Skin of body (tissue), 3 donors: ENCODE measurements at places on chromosomes 1 and 21. TPM values are rescaled to one million over a fixed set of nuclear protein-coding genes. Genes with fewer than 3 reads are reported as not detected.

DNA sequence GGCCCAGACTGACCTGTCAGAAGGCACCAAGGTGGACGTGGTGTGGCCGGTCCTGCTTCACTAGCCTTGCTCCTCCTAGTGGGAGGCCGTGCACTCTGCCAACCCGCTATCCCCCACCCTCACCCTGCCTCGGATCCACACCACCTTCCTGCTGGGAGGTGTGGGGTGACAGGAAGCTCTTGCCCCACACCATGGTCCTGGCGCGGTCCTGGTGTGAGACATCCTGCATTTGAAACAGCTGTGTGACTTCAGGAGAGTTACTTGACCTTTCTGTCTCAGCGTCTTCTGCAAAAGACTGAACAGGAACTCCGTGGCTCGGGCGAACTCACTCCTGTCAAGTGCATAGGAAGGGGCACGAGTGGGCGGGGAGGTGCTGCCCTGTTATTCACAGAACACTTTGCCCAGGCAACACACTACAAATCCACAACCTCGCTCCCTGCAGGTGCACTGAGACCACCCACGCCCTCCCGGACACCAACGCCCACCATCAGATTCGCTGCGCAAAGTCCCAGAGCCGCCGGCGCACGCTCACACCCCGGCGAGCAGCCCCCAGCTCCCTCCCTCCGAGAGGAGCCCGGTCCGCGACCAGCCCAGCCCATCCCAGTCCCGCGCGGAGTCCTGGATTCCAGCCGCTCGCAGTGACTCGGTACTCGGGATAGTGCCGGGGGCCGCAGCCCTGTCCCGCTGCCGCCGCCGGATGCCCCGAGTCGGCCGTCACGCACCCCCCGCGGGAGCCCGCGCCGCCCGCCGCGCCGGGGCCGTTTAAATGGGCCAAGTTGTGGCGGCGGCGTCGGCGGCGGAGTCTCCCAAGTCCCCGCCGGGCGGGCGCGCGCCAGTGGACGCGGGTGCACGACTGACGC is at the start of gene SAMD11:
TSS of gene SAMD11 (plus strand) at position 793 of the 860 bp plus-strand sequence. CDS start 509 bp downstream, outside the sequence.
- DNase-seq = peak; percentile 50

DNA sequence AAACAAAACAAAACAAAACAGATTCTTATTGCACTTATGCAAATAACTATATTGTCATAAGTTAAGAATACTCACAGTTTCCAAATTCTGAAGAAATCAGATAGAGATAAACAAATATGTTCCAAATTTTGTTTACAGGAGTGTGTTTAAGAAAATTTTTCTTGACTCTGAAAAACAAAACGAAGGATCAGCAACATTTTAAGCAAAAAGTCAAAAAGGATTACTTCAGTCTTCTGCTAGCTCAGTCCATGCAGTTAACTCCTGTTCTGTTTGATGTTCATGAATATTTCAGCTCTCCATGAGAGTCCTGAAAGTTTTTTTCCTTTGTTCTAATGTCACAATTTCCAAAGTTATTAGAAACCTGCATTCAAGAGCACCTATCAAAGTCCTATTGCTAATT is 33.2 kb upstream of the KLF18 start:
- DNase-seq = no peak

DNA sequence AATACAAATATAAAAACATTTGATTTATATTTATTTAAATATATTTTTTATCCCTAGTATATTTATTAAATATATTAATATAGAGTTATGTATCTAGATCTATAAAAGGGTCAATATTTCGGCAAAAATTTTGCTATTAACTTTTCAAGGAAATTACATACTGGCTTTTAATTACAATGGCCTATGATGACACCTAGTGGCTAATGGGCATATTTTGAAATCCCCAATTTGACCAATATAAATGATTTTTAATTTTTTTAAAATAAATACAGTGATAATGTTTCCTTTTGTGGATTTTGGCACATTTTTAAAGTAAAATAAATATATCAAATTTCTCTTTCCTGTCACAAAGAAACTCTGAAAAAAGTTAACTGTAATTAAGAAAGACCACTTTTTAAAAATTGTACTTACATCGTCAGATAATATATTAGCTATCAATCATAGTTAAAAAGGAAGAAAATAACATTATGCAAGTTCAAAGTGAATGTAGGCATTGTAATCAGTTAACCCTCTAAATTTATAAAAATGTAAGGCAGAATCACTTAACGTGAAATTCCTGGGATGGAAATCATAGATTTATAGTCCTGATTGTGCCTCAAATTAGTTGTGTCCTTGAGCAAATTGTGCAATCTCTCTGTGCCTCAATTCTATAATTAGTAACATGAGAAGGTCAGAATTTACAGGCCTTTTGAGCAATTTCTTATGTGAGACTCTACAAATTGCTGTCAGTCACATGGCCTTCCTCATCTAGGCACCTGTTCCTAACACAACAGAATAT is 25.6 kb upstream of the RGS13 start:
- no peak for DNase-seq

DNA sequence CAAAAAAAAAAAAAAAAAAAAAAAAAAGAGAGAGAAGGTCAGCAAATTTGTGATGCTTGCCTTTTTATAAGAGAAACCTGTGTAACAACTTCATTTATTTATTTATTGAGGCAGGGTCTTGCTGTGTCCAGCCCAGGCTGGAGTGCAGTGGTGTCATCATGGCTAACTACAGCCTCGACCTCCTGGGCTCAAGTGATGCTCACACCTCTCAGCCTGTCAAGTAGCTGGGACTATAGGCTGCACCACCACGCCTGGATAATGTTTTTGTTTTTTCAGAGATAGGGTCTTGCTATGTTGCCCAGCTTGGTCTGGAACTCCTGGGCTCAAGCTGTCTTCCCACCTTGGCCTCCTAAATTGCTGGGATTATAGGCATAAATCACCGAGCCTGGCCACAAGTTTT is 42.4 kb downstream of the DHCR24 start:
- no peak for DNase-seq

DNA sequence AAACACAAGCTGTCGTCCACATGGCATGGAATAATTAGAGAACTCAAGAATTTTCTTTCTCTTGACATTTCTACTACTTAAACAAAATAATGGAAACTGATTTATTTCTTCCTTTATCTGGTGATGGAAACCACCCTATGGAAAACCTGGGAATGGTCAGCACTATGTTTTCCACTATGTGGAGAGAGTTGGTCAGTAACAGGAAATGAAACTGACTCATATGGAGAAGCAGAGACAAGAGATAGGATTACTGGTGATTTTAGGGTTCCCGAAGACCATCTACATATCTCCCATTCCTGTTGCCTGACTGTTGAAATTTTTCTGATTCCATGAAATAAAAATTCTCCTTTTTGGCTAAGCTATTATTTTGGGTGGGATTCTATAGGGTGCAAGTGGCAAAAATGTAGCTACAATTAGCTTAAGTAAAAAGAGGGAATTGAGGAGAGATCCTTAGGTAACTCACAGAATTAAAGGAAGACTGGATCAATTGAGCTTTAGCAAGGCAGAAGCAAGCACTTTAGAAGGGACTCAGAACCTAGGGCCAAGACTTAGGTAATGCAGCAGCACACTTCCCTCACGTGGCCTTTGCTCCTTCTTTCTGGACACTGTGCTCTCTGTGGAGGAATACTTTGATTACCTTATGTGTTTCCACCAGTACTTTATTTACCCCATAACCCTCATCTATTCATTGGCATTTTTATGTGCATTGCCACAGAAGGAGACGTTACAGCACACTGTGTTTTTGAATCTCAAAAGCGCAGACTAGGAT is 89.6 kb downstream of the LEPR start:
- no peak for DNase-seq

DNA sequence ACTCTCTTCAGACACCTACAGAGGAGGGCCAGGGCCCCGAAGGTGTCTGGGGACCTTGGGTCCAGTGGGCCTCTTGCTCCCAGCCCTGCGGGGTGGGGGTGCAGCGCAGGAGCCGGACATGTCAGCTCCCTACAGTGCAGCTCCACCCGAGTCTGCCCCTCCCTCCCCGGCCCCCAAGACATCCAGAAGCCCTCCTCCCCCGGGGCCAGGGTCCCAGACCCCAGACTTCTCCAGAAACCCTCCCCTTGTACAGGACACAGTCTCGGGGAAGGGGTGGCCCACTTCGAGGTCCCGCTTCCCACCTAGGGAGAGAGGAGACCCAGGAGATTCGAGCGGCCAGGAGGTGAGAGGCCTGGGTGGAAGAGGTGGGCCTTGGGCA is 3.7 kb downstream of the ADAMTSL4 start:
- DNase-seq = no peak

DNA sequence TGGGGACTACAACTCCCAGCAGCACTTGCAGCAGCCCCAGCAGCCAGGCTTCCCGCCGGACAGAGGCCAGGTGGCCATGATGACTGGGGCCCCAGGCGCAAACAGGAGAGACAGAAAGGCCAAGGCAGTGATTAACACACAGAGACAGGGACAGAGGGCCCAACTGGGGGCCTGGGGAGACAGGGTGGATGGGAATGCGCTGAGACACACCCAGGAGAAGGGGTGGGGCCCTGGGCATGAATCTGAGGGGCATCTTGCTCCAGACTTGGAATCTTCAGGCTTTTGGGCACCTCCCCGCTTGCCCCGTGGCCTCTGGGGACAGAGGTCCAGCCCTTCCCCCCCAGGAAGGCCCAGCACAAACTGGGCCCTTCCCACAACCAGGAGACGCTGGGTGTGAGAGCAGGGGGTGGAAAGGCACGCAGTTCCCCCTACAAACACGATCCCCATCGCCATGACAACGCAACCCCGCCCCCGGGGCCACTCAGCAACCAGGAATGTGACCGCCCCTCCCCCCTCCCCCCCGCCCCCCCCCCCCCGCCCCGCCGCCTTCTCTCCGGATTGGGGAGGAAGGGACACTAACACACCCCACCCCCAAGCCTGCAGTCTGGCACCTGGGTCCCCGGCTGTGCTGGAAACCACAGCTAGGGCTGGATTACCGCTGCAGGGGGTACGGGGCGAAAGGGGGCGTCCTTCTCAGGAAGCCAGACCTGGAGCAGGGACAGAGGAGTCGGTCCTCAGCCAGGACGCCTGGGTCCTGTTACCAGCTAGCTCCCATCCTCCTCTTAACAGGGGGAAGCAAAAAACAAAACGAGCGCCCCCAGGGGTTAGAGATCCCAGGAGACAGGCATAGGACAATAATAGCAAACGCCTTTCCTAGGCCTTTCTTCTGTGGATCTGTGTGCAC is 4.5 kb downstream of the HDGF start:
- peak; percentile 96 for DNase-seq

DNA sequence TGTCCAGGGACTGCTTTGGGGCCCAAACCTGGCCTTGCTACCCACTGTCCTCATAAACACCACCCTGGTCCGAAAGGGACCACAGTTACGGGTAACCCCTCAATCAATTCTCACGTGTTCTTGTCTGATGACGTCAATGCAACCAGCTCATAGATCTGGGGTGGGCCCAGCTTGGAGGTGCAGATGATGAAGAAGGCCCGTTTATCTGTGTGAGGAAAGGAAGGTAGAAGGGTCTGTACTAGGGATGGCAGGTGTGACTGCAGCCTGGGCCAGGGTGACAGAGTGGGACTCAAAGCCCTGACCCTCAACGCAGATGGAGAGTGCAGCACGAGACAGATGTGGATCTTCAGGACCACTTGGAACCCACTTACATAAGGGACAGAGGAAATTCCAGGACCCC is 22.1 kb downstream of the LRRC71 start:
- no peak for DNase-seq

DNA sequence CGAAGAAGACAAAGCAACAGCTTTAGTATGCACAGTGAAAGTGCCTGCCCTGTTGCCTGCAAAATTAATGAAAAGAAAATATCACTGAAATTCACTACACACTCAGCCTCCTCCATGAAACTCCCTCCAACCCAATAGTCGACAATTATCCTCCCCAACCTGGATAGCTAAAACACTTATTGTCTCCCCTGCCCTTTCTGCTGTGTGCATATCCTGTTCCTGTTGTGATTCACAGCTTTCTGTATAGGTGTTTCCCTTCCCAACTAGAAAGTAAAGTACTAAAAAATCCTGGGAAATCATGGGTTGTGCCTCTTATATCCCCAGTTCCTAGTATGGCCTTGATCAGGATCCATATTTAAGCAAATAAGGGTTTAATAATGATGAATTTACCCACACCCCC is 412.1 kb downstream of the LTN1 start:
- no peak for DNase-seq

DNA sequence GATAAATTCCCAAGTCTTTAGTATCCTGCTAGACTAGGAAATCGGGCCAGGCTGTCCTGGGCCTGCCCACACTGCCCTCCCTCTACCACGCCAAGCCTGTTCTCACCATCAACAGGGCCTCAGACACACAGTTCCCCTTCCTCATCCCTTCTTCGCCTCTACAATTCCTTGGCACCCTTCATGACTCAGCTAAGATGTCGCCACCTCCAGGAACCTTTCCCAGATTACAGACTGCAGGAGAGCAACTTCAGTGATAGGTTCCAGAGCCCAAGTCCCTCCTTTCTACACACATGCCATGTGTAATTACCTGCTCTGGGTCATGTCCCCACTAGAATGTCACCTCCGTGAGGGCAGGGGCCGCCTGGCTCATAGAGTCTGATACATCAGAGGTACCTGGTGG is 3.3 kb downstream of the RIMS3 start:
- DNase-seq = no peak

DNA sequence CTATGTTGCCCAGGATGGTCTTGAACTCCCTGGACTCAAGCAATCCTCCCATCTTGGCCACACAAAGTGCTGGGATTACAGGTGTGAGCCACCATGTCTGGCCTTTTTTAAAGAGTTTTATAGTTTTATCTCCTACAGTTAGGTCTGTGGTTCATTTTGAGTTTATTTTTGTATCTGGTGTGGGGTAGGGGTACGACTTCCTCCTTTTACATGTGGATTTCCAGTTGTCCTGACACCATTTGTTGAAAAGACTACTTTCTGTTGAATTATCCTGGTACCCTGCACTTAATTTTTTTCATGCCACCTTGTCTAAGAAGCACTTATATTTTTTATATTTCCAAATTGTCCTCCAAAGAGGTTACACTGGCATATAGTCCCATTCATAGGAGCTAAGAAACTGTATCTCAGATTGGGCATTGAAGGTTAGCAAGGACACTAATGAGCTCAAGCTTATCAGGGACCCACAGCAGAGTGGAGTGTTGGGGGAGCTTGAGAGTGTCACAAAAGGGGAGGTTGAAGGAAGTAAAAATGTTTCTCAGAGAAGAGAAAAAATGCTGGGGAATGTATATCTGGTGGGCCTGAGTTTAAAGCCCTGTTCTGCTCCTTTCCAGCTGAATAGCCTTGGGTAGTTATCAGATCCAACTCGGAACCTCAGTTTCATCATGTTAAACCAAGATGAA is 23.4 kb upstream of the MEF2D start:
- no peak for DNase-seq

RASAL2 gene
- total RNA-seq = 15.9 TPM

S100B gene
- total RNA-seq = 22.7 TPM

C8A gene
- total RNA-seq = not detected

CYP4A11 gene
- not detected for total RNA-seq

ZNF648 gene
- total RNA-seq = 0.89 TPM

SYPL2 gene
- total RNA-seq = 5.7 TPM
